PC-3 (cell line): ENCODE measurements at places on chromosomes 6 and 20.

- DNase-seq: no peak
- no peaks in the 10 kb centered on the region for H3K36me3 ChIP-seq
- no peak overlapping the region for H3K27ac ChIP-seq
Measured at GRCh38 chr6:79280756-79281155, 46.3 kb upstream of the HMGN3 start.

GRCh38 chr20:16692442-16692841 lies 37.4 kb upstream of the SNRPB2 start:
- no peaks in the 10 kb centered on the region for H3K36me3 ChIP-seq
- peaks cover 59% of the 10 kb centered on the region for H3K27me3 ChIP-seq
- no peak overlapping the region for H3K4me3 ChIP-seq
- no peak overlapping the region for H3K27ac ChIP-seq
- peak; percentile 53 for DNase-seq

- H3K4me3 ChIP-seq: no peak overlapping the region
- no peaks in the 10 kb centered on the region for H3K4me1 ChIP-seq
- no peak overlapping the region for H3K27ac ChIP-seq
- no peaks in the 10 kb centered on the region for H3K36me3 ChIP-seq
Measured at GRCh38 chr6:91161246-91161645, 574.4 kb upstream of the MAP3K7 start.

DNA sequence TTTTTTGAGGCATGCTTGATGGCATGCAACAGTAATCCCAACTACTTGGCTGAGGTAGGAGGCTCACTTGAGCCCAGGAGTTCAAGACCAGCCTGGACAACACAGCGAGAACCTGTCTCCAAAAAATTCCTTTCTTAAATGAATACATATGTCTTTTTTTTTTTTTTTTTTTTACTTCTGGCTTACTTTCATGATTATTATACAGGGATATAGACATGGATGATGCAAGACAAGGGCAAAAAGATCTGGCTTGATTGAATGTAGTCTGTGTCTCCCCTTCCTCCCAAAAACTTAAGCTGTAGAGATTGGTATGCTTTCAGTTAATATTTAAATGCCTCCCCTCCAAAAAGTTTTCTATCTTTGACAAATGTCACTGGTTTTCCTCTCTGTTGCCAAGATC lies 7.6 kb downstream of the SNX3 start:
- DNase-seq: no peak
- no peaks in the 10 kb centered on the region for H3K27me3 ChIP-seq
- H3K27ac ChIP-seq: no peak overlapping the region
- H3K4me1 ChIP-seq: no peaks in the 10 kb centered on the region

GRCh38 chr6:44129841-44130322 lies 2.5 kb downstream of the TMEM63B start:
- no peaks in the 10 kb centered on the region; the same call in 1 of the 2 replicates for H3K36me3 ChIP-seq
- H3K27ac ChIP-seq: no peak overlapping the region
- DNase-seq: no peak

DNA sequence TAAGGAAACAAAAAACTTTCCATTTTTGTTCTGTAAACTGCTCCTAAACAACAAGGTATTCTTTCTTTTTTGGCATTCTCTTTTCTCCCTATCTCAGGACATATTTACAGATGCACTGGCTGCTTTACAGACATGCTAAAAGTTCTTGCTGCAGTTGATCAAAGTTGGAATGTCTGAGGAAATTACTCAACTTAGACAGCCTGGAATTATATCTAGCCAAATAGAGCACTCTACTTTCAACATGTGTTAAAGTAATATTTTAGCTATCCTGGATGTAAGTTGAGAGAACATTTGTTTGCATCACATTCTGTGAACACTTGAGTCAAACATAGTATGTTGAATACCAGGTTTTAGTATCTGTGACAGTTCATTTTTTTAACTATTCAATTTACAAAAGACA lies 24.8 kb downstream of the TASP1 start:
- H3K27ac ChIP-seq: no peak overlapping the region
- H3K4me3 ChIP-seq: no peak overlapping the region
- H3K27me3 ChIP-seq: no peaks in the 10 kb centered on the region
- DNase-seq: no peak
- no peaks in the 10 kb centered on the region for H3K4me1 ChIP-seq
- no peaks in the 10 kb centered on the region; the same call in 1 of the 2 replicates for H3K36me3 ChIP-seq

GRCh38 chr6:12291839-12292604 lies 1.9 kb downstream of the EDN1 start:
- H3K27ac ChIP-seq: no peak overlapping the region
- H3K4me3 ChIP-seq: peak overlapping the region; percentile 77
- peaks cover 76% of the 10 kb centered on the region for H3K4me1 ChIP-seq
- H3K36me3 ChIP-seq: peaks cover 5% of the 10 kb centered on the region; the same call in 1 of the 2 replicates
- H3K27me3 ChIP-seq: no peaks in the 10 kb centered on the region
- DNase-seq: peak; percentile 50

DNA sequence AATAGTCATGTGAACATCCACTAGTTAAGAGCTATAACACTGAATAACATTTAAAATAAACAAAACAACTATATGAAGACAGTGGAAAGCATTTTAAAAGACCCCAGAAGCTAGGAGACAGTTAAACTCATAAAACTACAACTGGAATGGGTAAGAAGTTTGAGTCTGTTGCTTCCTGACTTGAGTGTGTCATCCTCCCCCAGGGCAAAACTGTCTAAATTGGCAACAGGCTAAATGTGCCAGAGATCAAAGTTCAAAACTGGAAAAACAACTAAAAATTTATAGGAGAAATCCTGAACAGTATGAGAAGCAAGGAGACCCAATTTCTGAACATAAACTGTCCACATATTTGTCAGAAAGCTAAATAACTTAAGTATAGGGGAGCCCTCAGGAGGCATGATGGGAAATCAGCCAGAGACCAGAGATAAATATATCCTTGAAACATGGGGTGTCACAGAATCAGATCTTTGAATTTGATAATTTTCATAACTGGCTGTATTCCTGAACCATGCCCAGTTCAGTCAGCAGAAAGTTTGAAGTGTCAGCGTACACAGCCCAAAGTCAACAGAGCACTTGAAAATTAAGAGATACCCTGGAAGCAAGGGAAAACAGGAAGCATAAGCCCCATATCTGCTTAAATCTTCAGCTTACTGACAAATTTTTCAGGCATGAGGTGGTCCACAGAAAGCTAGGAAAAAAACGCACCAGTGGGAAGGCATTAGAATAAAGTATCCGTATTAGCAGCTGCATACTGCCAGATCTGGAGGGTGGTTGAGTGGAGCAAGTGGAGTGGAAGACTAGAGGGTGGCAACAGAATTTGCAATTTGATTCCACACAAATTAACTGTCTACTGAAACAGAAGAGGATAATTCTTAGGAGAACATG lies 516.1 kb upstream of the MAN1A1 start:
- no peaks in the 10 kb centered on the region for H3K27me3 ChIP-seq
- DNase-seq: peak; percentile 71
- H3K4me1 ChIP-seq: peaks cover 24% of the 10 kb centered on the region
- peak overlapping the region; percentile 30 for H3K27ac ChIP-seq

DNA sequence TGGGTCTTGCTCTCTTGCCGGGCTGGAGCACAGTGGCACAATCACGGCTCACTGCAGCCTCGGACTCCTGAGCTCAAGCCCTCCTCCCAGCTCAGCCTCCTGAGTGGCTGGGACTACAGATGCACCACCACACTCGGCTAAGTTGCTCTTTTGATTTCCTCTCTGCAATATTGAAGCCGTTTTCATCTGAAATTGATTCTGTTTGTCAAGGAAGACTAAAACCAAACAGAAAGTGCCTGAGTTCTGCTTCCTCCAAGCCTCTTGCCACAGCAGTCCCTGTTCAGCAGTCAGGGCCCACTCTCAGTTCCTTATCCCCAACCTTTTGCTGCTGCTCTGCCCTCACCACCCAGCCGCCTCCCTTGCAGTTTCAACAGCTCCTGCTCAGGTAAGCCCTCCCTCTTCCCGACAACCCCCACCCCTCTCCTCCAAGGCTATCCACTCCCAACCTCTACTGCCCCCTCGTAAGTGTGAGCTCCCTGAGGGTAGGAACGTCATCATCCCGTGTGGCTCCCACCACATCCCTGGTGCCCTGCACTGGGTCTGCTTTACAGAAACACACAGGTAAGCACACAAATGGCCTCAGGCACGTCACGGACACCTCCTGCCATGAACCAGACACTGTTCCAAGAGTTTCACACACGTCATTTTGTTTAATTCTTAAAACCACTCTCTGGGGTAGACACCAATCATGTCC lies 70.7 kb upstream of the TAB2 start:
- no peaks in the 10 kb centered on the region for H3K36me3 ChIP-seq
- peaks cover 21% of the 10 kb centered on the region for H3K4me1 ChIP-seq
- DNase-seq: no peak
- no peak overlapping the region for H3K4me3 ChIP-seq

- H3K27me3 ChIP-seq: no peaks in the 10 kb centered on the region
- no peak overlapping the region for H3K27ac ChIP-seq
- H3K4me3 ChIP-seq: no peak overlapping the region
Measured at GRCh38 chr6:52325695-52326471, 36.1 kb upstream of the PAQR8 start.

DNA sequence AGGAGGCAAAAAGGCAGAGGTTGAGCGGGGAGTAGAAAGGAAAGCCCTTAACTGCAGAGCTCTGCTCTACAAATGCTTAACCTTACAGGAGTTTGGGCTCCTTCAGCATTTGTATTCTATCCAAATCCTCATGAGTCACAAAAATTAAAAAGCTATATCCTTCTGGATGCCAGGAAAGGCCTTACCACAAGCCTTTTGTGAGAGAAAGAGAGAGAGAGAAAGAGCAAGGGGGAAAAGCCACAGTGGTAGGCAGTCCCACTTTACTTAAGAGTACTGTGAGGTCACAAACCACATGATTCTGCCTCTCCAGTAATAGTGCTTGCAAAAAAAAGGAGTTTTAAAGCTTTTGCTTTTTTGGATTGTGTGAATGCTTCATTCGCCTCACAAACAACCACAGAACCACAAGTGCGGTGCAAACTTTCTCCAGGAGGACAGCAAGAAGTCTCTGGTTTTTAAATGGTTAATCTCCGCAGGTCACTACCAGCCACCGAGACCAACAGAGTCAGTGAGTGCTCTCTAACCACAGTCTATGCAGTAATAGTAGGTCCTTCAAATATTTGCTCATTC lies at the start of gene RUNX2:
TSS of gene RUNX2 (plus strand) at position 375 of the 567 bp plus-strand sequence. CDS start 397 bp downstream, outside the sequence.
- H3K4me1 ChIP-seq: peaks cover 16% of the 10 kb centered on the region
- peak; percentile 59 for DNase-seq
- H3K36me3 ChIP-seq: no peaks in the 10 kb centered on the region
- no peak within 1 kb of the TSS for H3K4me3 ChIP-seq
- H3K27ac ChIP-seq: no peak within 1 kb of the TSS
- H3K27me3 ChIP-seq: no peaks in the 10 kb centered on the region

DNA sequence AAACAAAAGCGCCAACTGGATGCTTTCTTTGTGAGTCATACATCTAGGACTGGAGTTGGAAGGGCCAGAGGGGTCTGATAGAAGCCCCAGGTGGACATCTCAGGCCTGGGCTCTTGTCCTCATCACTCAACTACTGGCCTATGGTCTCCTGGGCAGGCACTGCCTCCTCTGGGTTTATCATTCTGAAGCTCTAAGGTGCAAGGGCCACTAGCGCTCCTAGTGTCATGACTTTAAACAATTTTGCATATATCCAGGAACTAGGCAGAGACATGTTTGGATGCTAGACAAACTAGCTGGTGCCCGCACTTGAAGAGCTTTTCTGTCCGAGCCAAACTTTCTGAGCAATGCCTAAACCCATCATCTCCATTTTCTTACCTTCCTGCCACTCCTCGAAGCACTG lies 72.3 kb downstream of the CD164 start:
- H3K36me3 ChIP-seq: no peaks in the 10 kb centered on the region
- H3K4me1 ChIP-seq: peaks cover 6% of the 10 kb centered on the region
- no peak overlapping the region for H3K27ac ChIP-seq
- H3K27me3 ChIP-seq: no peaks in the 10 kb centered on the region

DNA sequence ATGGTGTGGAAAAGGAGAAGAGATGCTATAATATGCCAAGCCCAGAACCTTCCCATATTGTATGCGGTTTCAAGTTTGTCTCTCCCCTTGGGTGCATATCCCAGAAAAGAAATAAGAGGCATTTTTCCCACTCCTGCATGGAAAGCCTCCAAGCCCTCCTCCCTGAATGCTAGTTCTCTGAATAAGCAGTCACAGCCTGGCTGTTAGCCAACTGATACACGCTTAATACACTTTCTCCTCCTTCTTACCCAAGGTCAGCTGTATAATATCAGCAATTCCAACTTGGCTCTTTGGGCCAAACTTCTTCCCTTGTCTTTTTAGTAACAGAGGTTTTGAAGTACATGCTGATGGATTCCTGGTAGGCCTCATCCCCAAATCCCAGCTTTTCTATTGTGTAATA lies 440.1 kb downstream of the EPHA7 start:
- no peak overlapping the region for H3K27ac ChIP-seq
- H3K27me3 ChIP-seq: no peaks in the 10 kb centered on the region
- DNase-seq: no peak
- no peak overlapping the region for H3K4me3 ChIP-seq

DNA sequence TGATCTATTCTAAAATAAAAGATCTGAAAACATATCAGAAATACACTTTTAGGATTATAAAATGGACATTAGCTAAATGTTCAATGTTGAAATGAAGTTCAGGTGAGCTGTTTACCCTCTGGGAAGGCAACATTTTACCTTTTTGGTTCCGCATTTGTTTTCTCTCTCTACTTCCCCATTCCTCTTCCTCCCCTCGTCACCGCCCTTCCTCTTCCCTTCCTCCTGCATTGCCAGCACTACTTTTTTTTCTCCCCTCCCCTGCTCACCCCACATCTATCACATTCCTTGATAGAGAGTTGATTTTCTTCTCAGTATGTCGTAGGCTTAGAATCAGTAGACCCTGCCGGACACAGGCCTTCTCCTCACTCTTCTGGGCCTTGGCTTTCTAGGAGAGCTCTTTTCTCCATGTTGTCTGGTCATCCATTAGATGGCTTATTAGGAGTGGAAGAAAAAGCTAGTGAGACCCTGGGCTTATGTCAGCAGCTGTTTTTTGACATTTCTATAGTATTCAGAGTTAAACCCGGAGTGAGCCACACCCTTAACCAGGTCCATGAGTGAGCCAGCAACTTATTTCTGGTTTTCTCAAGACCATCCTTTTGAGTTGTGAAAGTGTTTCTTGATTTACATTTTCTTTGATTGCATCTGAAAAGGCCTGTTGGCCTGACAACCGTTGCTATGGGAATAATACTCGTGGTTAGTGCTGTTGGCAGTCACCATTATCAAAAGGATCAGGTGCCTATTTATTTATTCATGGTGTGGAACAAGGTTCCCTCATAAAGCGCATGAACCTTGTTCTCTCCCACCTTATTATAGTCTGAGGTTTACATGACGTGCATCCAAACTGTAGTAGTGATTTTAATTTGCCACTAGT lies 90.9 kb downstream of the DTD1 start:
- no peak overlapping the region for H3K4me3 ChIP-seq
- no peak overlapping the region for H3K27ac ChIP-seq
- H3K4me1 ChIP-seq: no peaks in the 10 kb centered on the region
- H3K27me3 ChIP-seq: no peaks in the 10 kb centered on the region

DNA sequence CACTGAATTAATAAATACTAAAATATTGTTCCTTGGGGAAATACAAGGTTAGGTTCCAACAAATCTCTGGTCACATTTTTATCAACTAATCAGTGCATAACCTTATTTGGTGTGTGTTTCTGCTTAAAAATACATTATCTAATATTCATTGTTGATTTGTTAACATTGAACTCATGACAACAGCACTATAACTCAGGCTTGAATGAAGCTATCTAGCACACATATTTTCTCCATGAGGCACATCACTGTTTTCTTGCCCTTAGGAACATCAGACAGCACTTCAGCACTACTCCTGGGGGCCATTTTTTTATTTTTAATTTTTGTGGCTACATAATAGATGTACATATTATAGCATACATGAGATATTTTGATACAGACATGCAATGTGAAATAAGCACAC lies 277.2 kb upstream of the NT5E start:
- DNase-seq: no peak
- no peaks in the 10 kb centered on the region for H3K4me1 ChIP-seq
- H3K4me3 ChIP-seq: no peak overlapping the region
- no peaks in the 10 kb centered on the region for H3K36me3 ChIP-seq
- no peak overlapping the region for H3K27ac ChIP-seq
- H3K27me3 ChIP-seq: peaks cover 23% of the 10 kb centered on the region; the same call in 1 of the 2 replicates
